ENCODE measurements at places on chromosomes 2 and 18.

DNA sequence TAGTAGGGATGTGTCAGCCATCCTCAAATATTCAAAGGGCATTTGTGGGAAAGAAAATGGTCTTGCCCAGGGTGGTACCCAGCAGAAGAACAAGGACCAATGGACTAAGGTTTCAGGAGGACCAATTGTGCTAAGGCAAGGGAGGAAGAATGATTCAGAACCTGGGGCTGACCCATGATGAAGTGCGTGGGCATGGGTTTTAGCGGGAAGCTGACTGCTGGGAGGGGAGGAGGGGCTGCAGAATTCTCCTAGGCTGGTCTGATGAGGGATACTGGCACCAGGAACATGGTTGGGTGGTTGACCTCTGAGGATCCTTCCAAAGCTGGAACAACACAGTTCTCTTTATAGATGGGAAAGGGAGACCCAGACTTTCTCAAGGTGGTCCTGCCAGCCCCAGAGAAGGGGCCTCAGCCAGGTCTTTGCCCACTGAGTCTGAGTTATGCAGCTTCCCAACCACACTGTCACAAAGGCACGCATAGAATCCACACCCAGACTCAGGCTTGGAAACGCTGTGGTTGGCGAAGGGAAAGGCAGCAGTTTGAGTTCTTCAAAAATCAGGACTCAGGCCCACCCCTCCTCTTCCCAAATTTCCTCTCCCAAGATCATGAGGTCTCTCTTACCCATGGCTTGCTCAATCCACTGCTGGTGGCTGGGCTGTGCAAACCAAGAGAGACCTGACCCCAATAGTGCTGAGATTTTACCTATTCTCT is 37.3 kb downstream of the MARCO start:
- DNase-seq: no peak

DNA sequence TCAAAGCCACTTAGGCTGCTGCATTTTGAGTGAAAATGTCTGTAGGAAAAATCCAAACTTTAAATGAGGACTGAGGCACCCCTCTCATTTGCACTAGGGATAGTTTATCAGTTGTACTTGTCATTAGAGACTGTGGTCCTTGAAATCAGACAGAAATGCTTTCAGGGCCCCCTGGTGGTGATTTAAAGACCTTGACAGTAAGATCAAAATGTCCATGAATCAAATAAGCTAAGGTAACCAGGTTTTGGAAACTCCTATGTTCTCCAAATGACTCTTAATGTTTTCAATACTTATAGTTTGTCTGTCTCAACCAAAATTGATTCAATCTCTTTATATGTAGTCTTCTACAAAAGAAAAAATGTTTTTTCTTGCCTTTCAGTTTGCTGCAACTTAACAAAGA is 28.8 kb upstream of the DDX18 start:
- no peak for DNase-seq

DNA sequence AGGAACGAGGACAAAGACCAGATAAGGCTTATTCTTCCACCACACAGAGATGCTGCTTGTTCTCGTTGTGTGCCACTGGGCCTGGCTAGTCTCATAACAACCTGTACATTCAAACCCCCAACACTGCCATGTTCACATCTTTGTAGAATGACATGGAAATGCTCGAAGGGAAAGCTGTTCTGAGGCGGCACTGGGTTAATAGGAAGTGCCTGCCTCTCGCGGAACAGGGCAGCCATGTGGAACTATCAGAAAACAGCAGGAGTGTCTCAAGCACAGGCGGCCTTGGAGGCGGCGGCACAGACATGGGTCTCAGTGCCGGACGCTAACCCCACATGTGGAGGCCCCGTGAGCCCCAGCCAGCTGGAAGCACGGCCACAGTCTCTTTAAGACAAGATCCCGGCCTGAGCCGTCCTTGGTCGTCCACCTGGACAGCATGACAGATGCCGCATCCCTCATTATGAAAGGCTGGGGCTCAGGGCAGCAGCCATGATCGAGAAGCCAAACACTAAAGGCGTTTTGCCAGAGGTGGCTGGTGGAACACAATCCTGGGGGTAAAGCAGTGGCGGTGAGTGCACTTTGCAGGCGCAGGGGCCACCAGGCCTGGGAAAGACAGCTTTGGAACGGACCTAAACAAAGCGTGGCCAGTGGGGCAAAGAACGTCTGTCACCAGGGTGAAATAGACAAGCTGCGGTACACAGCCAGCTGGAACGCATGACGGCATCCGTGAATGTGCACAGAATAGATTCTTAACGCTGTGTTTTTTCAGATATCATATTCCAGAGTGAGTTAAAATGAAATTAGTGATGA is 161.0 kb downstream of the HDAC4 start:
- no peak for DNase-seq

DNA sequence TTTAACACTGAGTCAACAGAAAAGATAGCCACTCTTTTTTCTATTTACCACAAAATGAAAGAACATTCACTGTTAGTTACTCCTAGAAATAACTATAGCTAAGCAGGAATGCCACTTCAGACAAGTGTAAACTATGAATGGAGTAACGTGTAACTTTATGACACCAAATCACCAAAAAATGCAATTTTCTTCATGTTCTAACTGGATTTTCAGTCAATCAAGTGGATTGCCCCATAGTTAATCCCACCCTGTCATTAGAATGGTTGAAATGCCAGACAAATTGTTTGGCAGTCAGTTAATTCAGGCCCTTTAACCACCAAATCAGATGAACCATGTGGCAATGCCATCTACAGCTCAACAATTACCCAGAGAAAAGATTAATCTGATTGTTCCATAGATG is 9.9 kb downstream of the EPHA4 start:
- no peak for DNase-seq

- no peak for DNase-seq
These were observed 2.2 kb upstream of the UGT1A6 start for GRCh38 chr2:233690444-233690843.

DNA sequence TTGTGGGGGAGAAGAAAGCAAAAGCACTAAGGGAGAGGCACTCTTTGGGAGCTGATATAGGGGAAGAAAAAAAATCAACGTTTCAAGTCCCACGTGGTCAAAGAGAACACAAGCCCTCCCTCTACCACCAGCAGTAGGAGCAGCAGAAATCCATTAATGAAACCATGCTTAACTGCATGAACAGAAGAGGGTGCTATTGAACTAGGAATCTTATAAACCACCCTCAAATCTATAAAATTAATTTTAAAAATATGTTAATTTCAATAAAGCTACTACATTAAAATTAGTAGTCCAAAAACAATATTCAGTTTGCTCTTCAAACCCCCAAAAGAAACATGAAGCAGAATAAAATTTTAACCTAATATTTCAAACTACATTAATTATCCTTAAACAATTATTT is 147.8 kb downstream of the TMEM18 start:
- no peak for DNase-seq

All from stimulated activated CD4-positive, alpha-beta T cell treated with anti-CD3 and anti-CD28 coated beads, Interleukin-1b, Interleukin-23, amount 100 ng/mL, for 4 hours (primary cell).